ENCODE measurements at places on chromosomes 4 and X.

DNA sequence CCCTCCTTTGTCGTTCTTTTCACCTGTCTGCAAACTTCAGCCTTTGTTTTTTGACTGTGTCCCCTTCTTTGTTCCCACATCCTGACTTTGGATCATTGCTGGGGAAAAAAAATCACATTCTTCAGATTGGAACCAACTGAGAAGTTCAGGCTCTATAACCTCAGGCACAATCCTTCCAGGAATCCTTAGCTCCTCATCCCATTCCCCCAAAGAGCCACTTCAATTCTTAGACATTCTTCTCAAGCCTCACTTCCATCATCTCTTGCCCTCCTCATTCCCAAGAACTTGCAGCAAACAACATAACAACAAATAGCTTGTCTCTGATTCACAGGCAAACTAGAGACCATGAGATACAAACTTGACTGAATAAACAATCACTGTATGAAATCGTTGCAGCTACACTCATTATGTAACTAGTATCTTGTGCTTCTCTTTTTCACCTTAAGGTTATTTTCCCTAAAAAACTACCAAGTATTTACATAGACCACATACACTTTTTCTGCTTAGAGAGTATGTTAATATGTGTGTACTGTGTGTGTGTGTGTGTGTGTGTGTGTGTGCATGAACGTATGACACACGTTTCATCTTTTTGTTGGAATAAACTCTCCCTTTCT is 26.4 kb upstream of the PGM2 start:
- DNase-seq, result no peak

GRCh38 chr4:110306303-110306702 is 107.9 kb upstream of the ELOVL6 start:
- peak; percentile 34 for DNase-seq

DNA sequence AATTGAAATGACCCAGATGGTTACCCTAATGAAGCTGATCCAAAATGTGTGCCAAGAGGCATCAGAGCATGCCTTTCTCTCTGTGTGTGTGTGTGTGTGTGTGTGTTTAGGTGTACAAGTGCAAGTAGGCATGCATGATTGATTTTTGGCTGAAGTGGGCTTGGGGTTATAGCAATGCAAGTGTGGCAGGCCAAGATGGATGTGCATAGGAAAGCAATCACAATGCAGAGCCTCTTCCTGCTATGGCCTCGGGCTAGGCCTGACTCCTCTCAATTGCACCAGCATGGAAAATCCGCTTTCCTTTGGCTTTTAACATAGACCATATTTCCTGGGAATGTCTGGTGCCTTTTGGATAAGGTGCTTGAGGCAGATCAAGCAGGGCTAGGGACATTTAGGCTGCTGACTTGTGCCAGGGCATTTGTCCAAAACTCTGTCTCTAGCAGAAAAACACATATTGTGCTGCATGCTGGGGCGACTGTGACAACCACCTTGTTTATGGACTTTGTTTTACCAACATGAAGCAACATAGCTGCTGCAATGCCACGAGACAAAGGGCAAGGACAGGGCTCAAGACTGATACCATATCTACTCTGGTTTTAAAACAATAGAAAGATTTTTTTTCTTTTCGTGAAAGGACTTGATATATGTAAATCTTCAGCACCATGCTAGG is 395.7 kb downstream of the RAPGEF2 start:
- DNase-seq, result no peak

- no peak for DNase-seq
Measured at GRCh38 chrX:18964901-18965300, 19.0 kb downstream of the PHKA2 start.

DNA sequence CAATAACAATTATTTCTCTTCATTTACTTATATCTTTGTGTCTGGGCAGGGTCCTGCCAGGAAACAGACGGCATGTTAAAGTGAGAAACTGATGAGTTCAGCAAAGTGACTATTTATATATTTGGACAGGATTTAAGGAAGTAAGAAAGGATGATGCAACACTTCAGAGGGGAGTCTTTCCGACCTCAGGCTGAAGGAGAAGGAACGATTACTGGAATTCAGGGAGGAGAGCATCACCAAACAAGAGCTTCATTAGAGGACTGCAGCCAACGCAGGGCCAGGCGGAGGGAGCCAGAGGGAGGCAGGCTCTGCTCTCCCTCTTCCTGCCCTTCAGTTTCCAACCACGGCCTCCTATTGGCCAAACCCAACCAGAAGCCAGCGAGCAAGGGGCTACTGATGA is 1.5 kb upstream of the TLR7 start:
- peak; percentile 9 for DNase-seq

GRCh38 chrX:147322496-147322895 is 508.0 kb upstream of the CXorf51A start:
- no peak for DNase-seq

- DNase-seq, result no peak
Measured at GRCh38 chr4:82042042-82042441, 331.7 kb downstream of the HNRNPD start.

- DNase-seq, result no peak
Measured at GRCh38 chr4:132344924-132345828, 803.9 kb upstream of the PCDH10 start.

- DNase-seq, result peak; percentile 40
Measured at GRCh38 chr4:143384381-143384994, 47.8 kb downstream of the GAB1 start.

- peak; percentile 36 for DNase-seq
Measured at GRCh38 chrX:28969126-28969525, 381.9 kb downstream of the IL1RAPL1 start.

- no peak for DNase-seq
Measured at GRCh38 chr4:10346023-10346422, 111.2 kb downstream of the ZNF518B start.

- DNase-seq, result no peak
Measured at GRCh38 chr4:70533211-70533610, 14.8 kb downstream of the AMTN start.

GRCh38 chrX:154728431-154729190 is 22.3 kb downstream of the GAB3 start:
- DNase-seq, result no peak

- DNase-seq, result peak; percentile 37
Measured at GRCh38 chr4:71380788-71381187, 42.0 kb downstream of the SLC4A4 start.

DNA sequence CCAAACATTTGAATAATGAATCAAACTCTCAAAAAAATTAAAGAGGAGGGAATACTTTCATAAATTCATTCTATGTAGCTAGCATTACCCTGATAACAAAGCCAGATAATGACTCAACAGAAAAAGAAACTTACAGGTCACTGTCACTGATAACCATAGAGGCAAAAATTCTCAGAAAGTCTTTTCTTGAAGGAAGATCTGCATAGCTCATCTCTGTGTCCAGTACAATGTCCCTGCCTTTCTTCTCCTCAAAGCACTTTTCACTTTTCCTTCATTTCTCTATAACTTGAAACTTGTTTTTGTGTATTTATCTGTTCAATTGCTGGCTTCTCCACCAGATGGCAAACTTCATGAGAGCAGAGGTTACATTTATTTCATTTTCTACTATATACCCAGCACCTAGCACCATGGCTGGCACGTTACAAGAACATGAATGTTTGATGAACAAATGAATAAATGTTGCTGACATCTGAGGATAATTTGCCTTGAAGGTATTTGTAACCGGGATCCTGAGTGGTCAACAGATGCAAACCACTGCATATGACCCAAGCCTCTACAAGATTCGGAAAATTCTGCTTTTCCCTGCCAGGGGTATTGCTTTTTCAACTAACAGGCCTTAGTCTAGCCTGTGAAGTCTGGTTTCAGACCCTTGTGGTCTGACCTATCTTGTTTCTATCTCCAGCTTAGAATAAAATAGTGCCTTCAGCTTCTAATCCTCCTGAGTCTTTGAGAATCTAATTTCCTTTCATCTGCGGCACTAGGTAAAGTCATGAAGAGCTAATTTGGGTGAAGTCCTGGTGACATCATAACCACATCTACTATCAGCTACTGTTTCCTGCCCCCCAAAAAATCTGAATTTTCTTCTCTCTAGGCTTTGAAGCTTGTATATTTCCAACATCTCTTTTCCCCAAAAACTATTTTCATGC is 52.5 kb upstream of the ANTXR2 start:
- DNase-seq, result peak; percentile 68

GRCh38 chr4:165312506-165312905 is 15.0 kb upstream of the MSMO1 start:
- DNase-seq, result peak; percentile 32

DNA sequence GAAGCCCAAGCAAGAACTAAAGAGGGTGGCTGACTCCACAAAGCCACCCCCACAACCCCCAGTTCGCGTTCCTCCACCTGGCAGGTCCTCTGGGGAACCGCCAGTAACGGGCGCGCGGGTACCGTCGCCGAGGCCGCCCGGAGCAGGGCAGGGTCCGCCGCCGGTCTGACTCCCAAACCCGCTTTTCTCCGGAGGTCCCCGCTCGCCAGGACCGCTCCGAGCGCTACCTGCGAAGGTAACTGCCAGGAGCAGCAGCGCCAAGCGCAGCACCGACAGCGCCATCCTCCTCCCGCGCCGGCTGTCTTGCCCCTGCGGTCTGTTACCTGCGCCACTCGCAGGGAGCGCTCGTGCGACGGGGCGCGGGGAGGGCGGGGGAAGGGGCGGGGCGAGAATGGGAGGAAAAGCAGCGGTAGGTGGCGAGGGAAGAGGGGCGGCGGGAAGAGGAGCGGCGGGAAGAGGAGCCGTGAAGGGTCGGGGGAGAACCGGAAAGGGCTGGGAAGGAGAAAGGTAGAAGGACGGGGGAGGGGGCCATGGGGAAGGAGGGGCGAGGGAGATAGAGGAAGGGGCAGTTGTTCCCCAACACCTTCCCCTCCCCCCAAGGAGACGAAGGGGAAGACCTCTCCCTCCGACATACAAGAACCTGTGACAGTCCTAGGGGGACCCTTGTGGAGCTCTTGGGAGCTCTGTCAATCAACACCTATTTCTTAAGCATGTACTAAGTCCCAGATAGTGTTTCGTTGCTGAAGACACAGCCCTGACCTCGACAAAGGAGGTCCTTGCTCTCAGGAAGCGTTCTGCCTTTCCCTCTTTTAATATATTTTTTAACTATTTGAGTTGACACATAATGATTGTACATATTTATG is at the start of gene SPINK2:
TSS of gene SPINK2 (minus strand) at position 321 of the 863 bp plus-strand sequence. CDS start at position 282, 39 bp downstream.
- no peak for DNase-seq

GRCh38 chr4:178026999-178027398 is 584.8 kb upstream of the AGA start:
- no peak for DNase-seq

GRCh38 chrX:41334363-41335197 is 618 bp downstream of the DDX3X start:
- peak; percentile 88 for DNase-seq

DNA sequence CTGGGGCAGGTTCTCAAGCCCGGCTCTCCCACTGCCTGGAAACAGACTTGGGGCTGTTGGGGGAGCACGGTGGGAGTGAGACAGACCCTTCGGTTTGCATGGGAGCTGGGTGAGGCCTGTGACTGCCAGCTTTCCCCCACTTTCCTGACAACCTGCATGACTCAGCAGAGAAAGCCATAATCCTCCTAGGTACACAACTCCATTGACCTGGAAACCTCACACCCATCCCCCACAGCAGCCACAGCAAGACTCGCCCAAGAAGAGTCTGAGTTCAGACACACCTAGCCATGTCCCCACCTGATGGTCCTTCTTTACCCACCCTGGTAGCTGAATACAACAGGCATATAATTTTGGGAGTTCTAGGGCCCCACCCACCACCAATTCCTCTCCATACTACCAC is 57.6 kb upstream of the UBQLN2 start:
- DNase-seq, result no peak

- DNase-seq, result no peak
Measured at GRCh38 chr4:26936284-26937065, 75.8 kb downstream of the STIM2 start.

- no peak for DNase-seq
Measured at GRCh38 chr4:57446266-57446665, 336.1 kb upstream of the IGFBP7 start.

Data from adipocyte (in vitro differentiated cells).